ENCODE measurements at places on chromosomes 6 and 20. TPM values are rescaled to one million over a fixed set of nuclear protein-coding genes. Genes with fewer than 3 reads are reported as not detected.

SYCP2L gene
- polyA plus RNA-seq = not detected

DEF6 gene
- polyA plus RNA-seq = 32.8 TPM

SLC22A2 gene
- not detected for polyA plus RNA-seq

PTK6 gene
- 32.5 TPM for polyA plus RNA-seq

ADGRB3 gene
- polyA plus RNA-seq = 0.61 TPM

FRK gene
- 1.0 TPM for polyA plus RNA-seq

DNA sequence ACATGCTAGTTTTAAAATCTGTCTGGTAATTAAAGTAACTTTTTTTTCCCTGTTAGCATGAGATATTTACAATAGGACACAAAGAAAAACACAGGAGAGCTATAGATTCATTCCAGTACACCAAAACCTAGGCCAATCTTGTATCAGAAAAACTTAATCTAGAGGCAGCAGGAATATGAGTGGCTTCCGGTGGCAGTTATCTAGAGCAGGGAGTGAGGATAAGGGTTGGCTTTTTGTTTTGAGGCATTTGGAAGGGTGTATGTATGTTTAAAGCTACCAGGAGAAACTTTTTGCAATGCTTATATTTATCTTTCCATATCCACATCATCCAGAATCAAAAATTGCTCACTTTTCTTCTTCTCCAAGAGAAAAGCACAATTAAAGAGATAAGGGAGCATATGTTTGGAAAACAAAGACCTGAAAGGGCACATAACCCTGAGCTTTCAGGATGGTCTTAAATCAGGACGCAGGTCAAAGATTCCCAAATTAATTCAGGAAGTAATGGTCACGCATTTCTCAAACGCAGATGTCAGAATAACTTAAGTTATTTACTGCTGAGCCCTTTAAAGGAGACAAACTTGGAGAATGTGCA lies 13.1 kb downstream of the TFAP2A start:
- DNase-seq = no peak

DNA sequence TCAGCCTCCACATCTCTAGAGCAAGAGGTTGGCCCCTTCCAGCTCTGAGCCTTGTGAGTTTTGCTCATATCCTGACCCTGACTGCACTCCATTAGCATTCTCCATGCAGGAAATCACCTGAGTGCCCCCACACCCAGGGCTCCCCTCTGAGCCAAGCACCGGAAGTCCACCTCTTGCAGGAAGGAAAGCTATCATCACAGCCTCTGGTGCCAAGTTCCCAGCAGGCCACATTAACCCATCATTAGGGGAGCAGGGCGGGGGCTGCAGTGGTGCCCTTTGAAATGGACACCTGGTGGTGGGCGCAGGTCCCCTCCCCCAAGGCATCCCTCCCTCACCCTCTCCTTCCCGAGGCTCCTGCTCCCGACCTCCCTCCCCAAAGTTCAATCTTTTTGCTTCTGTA lies 16.1 kb downstream of the GRM4 start:
- DNase-seq = no peak

GRCh38 chr20:50582092-50582491 lies 71.9 kb downstream of the PTPN1 start:
- no peak for DNase-seq

GRCh38 chr6:4102687-4103244 lies 23.8 kb upstream of the FAM217A start:
- DNase-seq = peak; percentile 41

GRCh38 chr6:169763308-169763707 lies 11.9 kb downstream of the ERMARD start:
- no peak for DNase-seq

DNA sequence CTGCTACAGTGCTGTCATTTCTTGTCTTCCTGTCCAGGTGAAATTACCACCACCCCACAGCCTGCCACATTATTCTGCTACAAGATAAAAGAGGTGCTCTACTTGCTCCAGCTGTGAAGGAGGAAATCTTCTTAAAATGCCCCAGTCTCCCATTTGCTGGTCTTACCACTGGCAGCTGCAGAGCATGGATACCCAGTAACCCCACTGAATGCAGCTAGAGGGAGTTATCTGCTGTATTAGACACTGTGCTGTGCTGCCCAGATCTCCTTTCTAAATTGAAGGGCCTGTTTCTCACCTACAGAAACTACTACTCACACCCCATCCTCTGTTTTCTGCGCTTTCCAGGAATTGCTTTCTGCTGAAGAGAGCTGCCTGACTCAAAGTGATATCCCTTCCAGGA lies 517.8 kb downstream of the PKHD1 start:
- DNase-seq = no peak

DNA sequence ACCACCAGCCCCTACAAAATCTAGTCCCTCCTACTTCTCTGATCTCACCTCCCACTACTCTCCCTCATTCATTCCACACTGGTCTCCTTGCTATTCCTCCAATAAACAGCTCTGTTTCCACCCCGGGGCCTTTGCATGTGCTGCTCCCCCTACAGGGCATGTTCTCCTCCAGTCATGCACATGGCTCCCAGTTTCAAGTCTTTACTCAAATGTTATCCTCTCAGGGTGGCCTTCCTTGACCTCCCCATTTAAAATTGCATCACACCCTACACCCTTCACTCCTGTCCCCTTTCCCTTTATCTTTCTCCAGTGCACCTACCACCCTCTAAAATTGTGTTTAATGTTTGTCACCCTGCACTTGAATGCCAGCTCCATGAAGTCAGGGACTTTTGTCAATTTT lies 174.5 kb downstream of the MRPL14 start:
- no peak for DNase-seq

DNA sequence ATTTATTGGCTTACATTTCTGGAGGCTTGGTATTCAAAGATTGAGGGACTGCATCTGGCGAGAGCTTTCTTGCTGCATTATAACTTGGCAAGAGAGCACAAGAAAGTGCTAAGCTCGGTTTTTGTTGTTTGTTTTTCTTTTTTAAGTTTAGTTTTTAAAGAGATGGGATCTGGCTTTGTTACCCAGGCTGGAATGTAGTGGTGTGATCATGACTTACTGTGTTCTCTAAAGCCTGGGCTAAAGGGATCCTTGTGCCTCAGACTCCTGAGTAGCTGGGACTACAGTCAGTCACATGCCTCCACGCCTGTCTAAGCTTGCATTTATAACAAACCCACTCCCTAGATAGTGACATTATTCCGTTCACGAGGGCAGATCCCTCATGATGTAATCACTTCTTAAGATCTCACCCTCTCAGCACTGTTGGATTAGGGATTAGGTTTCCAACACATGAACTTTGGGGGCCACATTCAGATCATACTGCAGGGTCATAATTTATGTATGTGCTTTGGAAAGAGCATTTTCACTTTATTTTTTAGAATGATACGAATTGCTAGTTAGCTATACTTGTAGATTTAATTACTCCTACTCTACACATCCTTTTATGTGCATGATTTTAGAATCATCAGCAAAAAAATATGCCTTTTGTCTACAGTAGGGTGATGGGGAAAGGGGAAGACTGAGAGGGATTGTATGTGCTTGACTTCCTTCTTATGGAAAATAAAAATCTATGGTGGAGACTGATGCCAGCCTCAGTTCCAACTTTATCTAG lies 167.8 kb downstream of the JARID2 start:
- DNase-seq = peak; percentile 53

- DNase-seq = no peak
Observed at GRCh38 chr6:52331793-52332457, 30.0 kb upstream of the PAQR8 start.

GRCh38 chr6:11876934-11877433 lies 98.4 kb upstream of the ADTRP start:
- DNase-seq = no peak

- no peak for DNase-seq
Observed at GRCh38 chr6:99270826-99271225, 78.6 kb downstream of the FAXC start.

DNA sequence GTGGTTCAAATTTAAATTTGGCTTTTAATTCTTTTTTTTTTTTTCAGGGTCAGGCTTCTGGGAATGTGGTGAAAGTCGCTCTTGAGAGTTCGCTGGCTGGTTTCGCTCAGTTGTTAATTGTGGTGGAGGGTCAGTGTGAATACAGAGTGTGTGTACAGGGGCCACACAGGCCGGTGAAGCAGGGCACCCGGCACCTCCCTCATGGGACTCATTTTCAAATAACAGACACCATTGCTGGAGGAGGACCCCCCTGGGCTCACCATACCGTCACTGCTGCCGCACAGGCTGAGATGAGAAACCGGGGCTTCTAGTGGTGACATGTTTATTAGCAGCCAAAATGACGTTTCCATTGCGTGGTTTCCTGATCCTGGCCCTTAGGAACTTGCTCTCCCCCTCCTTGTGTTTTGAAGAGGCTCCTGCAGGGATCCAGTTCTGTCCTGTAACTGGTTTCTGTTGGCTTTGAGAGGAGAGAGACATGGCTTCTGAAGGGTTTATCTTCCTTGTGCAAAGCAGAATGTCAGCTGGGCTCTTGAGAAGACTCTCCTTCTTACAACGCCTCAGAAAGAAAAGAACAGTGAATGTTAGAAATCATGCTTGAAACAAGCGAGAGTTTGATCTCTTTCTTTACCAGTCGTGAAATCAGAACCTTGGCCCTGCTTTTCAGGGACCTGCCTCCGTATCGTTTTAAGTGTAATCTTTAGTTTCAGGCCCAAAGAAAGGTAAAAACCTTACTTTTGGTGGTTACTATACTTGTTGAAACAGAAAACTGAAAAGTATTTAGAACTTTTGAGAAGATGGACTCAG lies 37.8 kb downstream of the DUSP22 start:
- DNase-seq = no peak

DNA sequence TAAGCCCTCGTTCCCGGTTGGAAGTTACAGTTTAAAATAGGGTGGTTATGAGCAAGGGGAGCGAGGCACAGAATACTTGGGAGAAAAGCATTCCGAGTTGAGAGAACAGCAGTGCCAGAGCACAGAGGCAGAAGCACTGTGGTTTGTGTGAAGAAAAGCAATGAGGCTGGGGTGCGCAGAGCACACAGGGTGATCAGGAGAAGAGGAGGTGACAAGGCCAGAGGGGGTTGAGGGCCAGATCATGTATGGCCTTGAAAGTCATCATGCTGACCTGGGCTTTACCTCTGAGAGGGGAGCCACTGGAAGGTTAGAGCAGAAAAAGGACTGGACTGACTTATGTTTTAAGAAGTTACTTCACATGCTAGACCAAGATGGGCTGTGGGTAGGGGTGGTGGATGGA lies 3.5 kb upstream of the BTN3A2 start:
- no peak for DNase-seq

DNA sequence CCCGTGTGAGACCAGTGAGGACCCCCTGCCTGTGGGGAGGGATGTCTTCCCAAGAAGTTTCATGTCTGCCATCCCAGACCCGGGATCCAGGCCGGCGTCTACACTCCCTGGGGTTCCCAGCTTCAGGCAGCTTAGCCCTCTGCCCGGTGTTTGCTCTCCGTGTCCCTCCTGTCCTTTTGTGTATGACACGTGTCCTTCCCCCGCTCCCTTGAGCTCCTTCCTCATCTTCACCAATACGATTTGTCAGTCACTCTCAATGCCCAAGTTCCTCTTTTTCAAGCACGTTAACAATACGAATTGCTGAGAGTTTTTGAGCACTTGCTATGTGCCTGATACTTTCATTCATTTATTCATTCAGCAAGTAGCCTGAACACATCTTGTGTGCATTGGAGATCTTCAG lies 115.6 kb upstream of the PTPN1 start:
- DNase-seq = no peak

DNA sequence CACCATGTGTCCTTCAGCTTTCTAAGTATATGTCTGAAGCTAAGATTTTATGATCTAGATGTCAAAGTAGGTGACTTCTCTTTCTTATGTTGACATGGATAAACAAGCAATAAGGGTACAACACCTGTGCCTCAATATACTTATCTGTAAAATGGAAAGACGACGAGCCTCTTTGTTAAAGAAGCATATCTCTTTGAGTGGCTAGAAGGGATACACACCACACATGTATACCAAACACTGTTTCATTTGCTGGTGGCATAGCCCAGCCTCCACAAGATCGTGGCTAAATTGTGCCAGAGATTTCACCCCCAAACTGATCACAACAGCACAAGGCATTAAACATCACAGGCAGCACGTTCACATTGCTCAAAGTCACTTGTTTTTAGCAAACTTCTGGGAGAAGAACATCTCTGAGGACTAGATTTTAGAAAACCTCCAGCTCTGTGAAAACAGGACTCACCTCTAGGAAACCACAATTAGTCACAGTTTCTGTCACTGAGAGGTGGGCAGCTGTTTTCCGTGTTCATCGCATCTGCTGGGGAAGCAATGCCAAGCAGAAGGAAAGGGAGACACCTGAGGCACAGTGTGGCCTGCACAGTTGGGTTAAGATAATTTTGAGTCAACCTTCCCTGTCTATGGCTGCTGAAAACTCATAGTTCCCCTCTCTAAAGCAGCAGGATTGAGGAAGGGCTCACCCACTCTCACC lies 263.0 kb upstream of the PLCB4 start:
- no peak for DNase-seq

GRCh38 chr20:59390437-59390836 lies 90.0 kb downstream of the EDN3 start:
- DNase-seq = no peak

DNA sequence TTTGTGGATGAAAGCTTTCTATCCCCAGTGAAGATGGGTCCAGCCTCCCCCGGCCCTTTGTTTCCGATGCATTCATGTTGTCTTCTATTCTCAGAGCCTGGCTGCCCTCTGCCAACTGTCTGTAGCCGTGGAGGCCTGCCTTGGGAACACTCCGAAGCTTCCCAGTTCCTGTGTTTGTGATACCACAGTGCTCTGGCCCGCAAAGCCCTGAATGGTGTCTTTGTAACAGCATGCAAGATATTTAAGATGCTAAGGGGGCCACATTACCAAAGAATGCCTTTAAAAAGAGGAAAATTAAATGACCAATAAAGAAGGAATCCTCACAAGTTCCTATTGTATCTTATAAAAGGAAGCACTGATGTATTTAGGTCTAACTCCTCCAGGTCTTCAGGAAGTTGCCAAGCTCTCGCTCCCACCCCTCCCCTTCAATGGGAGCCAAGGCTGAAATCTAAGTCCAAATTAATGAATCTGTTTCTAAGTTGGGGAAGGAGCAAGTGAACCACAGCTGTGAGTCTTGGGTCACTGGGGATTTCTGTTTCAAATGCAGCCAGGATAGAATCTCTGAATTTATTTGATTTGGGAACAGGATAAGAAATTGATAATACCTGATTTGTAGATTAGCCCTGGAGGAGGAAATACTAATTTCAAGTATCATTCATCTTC lies 596.1 kb downstream of the QKI start:
- DNase-seq = peak; percentile 44

DNA sequence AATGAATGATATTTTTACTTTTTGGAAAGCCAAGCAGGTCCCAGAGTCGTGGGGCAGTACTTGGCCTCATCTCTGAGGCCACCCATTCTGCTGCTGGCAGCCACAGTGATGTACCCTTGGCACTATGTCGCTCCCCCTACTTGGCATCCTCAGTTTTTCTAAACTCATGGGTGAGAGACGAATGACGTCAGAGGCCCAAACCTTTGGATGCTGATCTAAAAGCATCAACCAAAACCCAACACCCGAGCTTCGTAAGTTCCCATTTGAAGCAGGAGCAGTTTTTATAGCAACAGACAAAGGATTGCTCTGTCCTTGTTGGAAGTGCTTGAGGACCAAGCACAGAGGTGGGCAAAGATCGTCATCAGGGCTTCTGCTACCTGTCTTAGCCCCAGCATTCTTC lies 212.9 kb downstream of the PAX1 start:
- DNase-seq = no peak

Measured in stomach (tissue), 19 donors.